A549 treated with CORT108297 at 1 μM for 4 hours (cell line): ENCODE measurements at places on chromosomes 5 and 9. TPM values are rescaled to one million over a fixed set of nuclear protein-coding genes. Genes with fewer than 3 reads are reported as not detected.

The PAX5 gene
- total RNA-seq, result 0.01 to 0.06 TPM (median 0.02 TPM) in 4 of 5 replicates, not detected in the other

The SEC61B gene
- 274 to 365 TPM (median 314 TPM) in 5 replicates for total RNA-seq

The HRH2 gene
- total RNA-seq, result 0.46 to 0.82 TPM (median 0.65 TPM) in 5 replicates

The MYOT gene
- not detected in 5 replicates for total RNA-seq

The EXD3 gene
- 4.9 to 7.8 TPM (median 7.0 TPM) in 5 replicates for total RNA-seq

The FNBP1 gene
- 12.4 to 15.4 TPM (median 14.0 TPM) in 5 replicates for total RNA-seq

The LCN15 gene
- total RNA-seq, result 0.02 TPM in 1 of 5 replicates, not detected in the others

The EIF4E1B gene
- not detected in 5 replicates for total RNA-seq

The LHFPL2 gene
- total RNA-seq, result 46.8 to 64.0 TPM (median 57.3 TPM) in 5 replicates

The ORM2 gene
- total RNA-seq, result not detected in 5 replicates

The ALDH1A1 gene
- 4,385 to 6,290 TPM (median 5,173 TPM) in 5 replicates for total RNA-seq
